ENCODE measurements at places on chromosomes 7 and 10.

- no peak for DNase-seq
Observed at GRCh38 chr10:33126742-33127141, 168.7 kb upstream of the ITGB1 start.

DNA sequence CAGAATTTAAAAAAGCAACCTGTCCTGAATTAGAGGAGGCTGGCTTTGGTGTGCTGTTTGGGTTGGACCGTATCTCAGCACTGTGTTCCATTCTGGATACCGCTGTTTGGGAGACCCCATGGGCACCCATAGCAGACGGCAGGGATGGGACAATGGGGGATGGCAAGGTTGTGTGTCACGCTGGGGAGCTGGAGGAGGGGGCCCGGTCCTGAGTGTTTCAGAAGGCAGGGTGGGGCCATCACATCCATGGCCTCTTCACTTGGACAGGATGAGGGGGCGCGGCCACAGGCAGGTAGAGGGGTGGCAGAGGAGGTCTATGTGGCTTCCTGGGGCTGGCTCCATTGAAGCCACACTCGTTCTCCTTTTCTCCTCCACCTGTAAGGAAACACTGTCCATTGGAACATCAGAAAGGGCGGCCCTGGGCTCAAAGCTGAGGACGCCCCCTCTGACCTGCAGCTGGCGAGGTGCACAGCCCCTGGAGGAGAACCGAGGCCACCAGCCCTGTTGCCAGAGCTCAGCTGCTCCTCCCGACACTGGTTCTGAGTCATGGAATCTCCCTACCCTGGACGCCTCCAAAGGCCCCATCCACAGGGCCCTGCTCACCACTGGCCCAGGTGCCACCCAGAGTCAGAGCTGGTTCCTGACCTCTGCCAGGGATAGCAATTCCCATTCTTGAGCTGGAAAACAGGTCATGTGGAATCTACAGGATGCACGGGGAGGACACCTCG, 587.3 kb downstream of the DNAJB6 start:
- no peak for DNase-seq

DNA sequence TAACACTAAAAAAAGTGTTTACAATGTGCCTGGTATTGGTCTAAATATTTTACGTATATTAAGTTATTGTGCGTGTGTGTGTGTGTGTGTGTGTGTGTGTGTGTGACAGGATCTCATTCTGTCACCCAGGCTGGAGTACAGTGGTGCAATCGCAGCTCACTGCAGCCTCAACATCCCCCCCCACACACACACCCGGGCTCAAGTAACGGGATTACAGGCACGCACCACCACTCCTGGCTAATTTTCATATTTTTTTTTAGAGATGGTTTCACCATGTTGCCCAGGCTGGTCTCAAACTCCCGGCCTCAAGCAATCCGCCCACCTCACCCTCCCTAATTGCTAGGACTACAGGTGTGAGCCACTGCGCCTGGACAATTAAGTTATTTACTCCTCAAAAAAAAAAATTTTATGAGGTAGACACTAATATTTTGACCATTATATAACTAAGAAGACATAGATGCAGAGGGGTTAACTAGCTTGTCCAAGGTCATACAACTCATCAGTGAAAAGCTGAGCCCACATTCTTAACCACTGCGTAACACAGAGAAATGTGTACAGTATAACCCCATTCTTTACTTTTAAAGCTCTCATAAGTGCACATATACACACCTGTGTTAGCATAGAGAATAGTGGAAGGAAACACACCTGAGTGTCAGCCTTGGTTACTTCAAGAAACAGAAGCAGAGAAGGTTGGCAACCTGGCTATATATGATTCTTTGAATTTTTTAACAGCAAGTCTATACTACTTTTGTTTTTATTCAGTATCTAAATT, 35.0 kb downstream of the DNAJC12 start:
- DNase-seq: no peak

GRCh38 chr7:25173184-25173583, 48.1 kb upstream of the CYCS start:
- DNase-seq: no peak

GRCh38 chr10:121648059-121648458, 49.8 kb upstream of the FGFR2 start:
- no peak for DNase-seq
